ENCODE measurements at places on chromosomes 12 and 14.

GRCh38 chr12:116121453-116121871 is 156.0 kb downstream of the MED13L start:
- DNase-seq, result peak; percentile 8

GRCh38 chr12:73815072-73815645 is 722.5 kb upstream of the ATXN7L3B start:
- no peak for DNase-seq

DNA sequence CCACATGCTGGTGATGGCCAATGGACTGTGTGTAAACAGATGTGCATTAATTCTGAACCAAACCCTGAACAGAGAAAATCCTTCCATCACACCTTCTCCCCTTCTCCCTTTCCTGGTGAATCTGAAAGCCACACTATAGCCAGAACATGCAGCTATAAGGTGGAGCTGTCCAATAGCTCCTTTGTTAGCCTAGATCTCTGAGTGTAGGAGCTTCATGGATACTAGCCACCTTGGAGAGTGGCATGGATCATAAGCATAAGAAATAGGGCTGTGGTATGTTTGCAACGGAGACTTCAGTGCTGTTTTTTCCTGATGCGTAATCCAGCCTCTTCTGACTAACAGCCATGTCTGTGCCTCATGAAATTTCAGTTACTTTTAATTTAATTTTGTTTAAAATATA is 364.5 kb downstream of the BTG1 start:
- no peak for DNase-seq

DNA sequence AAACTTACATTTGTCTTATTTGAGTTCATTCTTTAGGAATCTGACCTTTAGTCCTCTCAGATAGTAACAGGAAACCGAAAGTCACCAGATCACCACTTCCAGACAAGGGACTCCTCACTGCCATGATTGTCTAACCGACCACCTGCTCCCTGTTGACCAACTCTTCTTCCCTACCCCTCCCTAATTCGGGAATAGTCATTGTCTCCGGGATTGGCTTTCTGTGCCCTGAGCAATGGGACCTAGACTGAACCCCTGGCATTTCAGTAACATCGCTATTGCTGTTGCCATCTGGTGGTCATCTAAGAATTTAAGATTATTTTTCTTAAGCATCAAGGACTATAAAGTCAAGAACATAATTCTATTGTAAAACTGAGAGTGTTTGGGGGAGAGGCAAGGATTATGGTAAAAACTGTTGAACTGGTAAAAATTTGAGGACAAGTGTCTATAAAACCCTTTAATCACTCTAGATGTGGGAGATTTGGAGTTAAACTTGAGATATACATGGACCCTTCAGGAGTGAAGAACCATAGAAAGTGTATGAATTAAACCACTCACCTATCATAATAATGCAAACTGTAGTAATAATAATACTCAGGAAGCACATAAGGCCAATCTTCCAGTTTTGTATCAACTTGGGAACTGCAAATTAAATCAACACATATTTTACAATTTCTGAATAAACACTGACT is 6.3 kb downstream of the CLEC2A start:
- peak; percentile 11 for DNase-seq

- no peak for DNase-seq
Observed at GRCh38 chr14:93012951-93013719, 90.2 kb downstream of the CHGA start.

DNA sequence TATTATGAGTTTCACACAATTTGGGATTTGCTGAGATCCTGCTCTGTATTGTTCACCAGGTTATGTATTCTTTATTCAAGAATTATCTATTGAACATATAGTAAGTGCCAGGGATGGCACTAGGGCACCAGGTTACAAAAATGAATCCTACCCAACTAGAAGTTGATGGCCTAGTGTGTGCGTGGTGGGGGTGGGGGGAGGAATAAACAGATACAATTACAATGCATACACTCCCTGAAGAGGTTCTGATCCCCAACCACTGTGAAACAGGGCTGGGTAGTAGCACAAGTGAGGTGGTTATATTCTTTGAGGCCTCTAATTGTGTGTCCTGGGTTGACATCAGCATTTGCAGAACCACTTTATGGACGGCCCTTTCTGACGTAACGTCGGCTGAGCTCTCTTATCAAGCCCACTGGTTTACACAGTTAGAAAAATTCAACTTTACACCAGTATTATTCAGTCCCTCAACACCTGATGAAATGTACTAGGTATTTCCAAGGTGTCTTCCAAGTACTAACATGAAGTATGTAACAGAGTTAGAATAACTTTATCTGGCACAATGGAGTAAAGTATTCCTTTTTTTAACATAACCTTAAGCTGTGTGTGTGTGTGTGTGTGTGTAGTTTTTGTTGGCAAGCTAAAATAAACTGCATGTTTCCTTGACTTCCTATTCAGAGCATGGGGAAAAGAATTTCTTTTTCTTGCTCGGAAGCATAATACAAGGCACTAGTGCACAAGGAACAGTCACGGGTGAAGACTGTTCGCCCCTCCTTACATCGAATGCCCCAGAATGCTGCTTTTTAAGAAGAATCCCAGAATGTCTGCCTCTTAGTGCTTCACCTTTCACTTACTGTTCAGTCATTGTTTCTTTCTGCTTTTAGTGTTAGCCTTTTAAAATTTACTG is 8.1 kb upstream of the GLRX5 start:
- no peak for DNase-seq

- no peak for DNase-seq
Observed at GRCh38 chr14:58861586-58861985, 223.8 kb downstream of the DACT1 start.

DNA sequence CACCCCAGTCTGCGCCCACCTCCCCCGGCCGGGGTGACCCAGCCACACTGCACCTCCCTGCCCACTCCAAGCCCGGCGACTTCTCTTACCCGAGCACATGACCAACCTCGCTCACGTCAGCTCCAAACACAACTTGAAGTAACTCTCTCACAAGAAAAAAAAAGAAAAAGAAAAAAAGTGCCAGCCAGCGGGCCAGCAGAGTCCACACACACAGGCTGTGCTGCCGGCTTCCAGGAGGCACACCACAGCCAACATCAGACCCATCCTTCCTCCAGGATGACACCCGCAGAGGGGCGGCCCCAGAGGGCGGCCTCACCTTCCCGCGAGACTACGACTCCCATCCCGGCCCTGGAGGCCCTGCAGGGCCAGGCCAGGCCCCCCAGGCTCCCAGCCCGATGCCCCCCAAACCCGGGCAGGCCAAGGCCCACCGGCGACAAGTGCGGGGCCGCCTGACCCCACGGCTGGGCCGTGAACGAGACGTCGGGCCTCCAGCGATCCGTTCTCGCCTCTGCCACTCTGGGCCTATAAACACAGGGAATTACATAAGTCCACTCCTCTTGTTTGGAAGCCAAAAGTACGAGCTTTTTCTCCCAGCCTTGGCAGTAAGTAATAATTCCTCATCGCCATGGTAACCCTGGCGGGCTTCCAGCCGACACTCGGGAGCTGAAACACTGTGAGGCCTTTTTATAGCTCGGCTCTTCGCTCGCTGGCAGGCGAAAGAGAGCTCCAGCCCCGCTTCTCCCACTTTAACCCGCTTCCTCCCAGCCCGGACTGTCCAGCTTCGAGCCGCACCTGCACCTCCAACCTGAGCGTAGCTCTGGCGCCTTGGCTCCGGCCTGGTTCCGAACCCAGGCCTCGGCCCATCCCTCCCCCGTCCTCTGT is 49.1 kb downstream of the NCOR2 start:
- peak; percentile 97 for DNase-seq

DNA sequence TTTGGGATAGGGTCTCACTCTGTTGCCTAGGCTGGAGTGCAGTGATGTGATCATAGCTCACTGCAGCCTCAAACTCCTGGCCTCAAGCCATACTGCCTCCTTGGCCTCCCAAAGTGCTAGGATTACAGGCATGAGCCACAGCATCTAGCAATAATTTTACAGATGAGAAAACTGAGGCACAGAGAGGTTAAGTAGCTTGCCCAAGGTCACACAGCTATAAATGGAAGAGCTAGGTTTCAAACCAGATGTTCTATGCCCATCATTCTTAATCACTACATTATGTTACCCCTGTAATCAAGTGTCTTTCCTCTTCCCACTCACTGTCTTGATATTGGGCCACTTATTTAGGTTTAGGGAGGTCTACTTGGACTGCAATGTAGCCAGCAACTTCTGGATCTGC is 3.6 kb downstream of the SLC17A8 start:
- DNase-seq, result no peak

DNA sequence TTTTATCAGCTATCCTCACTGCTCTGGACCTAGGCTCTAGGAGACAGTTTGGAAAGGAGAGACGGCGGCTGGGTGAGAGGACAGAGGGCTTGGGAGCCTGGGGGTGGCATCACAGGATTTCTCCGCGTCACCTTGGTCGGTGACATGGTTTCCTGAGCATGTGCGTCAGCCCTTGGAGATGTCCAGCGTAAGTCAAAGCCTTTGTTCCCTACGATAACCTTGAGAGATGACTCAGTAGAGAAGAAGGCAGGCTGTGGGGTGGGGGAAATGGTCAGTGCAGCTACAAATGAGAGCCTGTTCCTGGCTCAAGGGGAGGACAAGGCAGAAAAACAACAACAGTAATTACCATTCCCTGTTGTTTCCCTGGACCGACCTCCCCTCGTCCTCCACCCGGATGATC is 90.2 kb upstream of the TBX3 start:
- no peak for DNase-seq

DNA sequence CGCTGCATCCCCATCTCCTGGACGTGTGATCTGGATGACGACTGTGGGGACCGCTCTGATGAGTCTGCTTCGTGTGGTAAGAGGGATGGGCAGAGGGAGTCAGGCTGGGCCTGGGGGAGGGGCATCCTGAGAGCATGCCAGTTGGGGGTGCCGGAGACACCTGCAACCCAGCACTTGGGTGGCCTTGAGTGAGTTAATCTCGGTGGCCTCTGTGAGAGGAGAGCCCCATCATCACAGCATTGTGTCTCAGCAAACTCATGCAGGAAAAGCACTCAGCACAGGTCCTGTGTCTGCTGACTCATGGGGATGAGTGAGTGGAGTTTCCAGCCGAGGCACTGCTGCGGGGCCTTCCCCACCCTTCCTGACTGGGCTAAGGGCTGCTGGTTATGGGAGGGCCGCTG is 19.6 kb upstream of the LRP1-AS start:
- DNase-seq, result no peak

- DNase-seq, result no peak
Observed at GRCh38 chr14:81247271-81247766, 26.6 kb upstream of the GTF2A1 start.

DNA sequence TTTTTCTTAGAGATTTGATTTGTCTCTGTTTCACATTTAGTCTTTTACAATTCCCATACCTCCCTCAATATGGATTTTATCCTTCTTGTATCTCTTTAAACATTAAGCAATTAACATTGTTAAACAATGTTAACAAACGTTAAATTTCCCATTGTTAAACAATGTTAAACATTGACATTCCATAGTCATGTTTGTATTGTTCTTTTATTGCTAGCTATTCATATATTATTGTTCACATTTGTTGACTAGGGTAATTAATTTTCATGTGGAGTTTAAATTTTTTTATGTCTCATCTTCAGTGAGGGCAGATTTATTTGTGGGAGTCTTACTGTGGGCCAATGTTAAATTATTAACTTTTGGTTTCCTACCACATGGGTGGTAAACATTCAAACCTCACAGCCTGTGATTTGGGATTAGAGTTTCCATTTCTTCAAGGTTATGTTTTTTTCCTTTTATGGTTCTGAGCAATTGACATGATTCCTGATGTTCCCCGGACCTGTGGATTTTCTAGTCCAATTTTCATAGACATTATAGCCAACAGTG is 294.3 kb downstream of the ALG10B start:
- no peak for DNase-seq

- no peak for DNase-seq
Observed at GRCh38 chr14:62692490-62693106, 352.7 kb downstream of the KCNH5 start.

GRCh38 chr12:111304642-111305071 is 64.2 kb downstream of the PHETA1 start:
- peak; percentile 16 for DNase-seq

GRCh38 chr12:91316161-91316906 is 133.7 kb upstream of the DCN start:
- no peak for DNase-seq

GRCh38 chr12:49086116-49086515 is 8.5 kb downstream of the DHH start:
- no peak for DNase-seq

- no peak for DNase-seq
Observed at GRCh38 chr12:121278169-121279070, 18.1 kb downstream of the CAMKK2 start.

GRCh38 chr12:66587912-66588311 is 91.0 kb downstream of the GRIP1 start:
- DNase-seq, result no peak

- DNase-seq, result no peak
Observed at GRCh38 chr12:113727651-113728061, 238.5 kb downstream of the RBM19 start.

- DNase-seq, result no peak
Observed at GRCh38 chr12:113766131-113766878, 199.8 kb downstream of the RBM19 start.

DNA sequence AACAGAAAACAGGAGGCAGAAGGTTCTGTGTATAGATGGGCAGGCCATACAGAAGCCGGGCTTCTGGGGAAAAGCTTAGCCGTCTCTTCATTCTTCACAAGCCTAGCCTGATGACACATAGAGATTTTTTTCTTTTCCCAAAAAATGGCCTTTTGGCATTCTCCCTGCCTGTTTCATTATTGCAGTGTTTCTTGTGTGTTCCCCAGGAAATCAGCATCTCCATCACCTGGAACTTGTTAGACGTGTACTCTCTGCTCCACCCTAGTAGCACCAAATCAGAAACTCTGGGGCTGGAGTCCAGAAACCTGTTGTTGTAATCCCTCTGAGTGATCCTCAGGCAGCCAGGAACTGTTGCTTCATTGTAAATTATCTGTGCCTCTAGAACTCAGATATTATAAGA is 388.1 kb downstream of the CCDC91 start:
- no peak for DNase-seq

DNA sequence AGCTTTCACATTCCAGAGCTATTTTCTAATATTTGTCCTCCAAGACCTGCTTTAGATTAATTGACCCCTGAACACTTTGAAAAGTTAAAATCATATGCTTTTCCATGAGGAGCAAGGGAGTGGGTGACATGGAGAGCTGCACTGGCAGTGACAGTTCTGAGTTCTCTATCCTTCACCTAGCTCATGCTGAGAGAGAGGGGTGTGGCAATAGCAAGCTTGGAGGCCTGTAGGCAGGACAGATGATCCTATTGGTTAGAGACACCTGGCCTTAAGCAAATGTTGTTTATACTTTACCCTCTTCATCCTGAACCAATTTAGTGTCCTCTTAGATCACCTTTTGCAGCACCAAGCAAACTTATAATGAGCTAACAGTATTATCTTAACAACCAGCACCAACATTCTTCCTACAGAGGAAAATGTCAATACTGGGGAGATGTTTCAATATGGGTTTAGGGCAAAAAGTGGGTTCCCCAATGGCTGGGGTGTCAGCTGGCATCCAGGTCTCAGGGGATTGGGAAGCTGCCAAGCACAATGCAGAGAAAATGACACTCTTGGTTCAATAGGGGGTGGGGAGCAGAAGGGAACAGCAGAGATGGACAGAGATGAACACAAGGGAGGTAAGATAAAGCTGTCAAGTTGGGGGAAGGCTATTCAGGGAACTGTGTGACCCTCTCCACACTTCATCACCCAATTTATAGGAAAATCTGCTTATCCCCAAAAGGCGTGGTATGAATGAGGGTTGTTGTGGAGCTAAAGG is 37.0 kb upstream of the PPM1H start:
- no peak for DNase-seq

GRCh38 chr14:23041729-23042128 is 283 bp upstream of the PSMB11 start:
- no peak for DNase-seq

Measured in NCI-H2081 (cell line).